Stimulated activated CD4-positive, alpha-beta T cell treated with anti-CD3 and anti-CD28 coated beads, Interleukin-12 subunit alpha, Interleukin-12 subunit beta, amount 100 ng/mL, for 48 hours (primary cell): ENCODE measurements at places on chromosomes 7 and 10.

GRCh38 chr7:94223375-94224084, 171.2 kb upstream of the COL1A2 start:
- DNase-seq, result no peak

DNA sequence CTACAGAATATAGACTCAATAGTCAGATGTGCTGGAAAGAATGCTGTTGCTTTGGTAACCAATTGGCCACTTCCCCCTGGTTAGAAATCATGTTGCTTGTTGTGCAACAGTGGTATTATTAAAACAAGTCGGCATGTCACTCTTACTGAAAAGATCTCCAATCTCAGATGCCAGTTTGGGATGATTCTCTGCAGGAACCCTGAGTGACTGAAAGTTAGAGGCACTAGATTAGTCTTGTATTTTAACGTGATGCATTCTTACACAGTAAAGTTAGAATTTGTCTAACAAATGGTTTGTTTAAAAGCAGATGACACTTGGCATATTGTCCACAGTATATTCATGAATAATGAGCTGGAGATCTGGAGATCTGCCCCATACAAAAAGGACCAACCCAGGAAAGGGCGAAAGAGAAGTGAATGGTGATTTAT, 287.6 kb downstream of the TWIST1 start:
- no peak for DNase-seq

- DNase-seq, result no peak
These were observed 48.6 kb downstream of the EXOC4 start for GRCh38 chr7:133301444-133301843.

DNA sequence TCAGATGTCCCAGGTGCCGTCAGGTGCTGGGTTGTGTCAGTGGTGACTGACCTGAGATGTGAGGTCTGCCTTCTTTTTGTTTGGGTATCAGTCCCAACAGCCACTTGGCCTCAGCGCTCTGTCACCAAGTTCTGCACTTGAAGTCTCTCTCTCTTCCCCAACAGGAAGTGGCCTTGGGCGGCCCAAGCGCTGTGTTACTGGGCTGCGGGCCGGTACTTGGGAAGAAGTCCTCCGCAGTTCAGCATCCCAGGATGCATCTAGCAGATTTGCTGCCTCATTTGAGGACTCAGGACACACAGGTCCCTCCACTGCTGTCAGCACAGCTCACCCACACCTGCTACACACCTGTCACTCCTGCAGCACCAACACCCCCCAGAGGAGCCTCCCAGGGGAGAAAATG, 40.1 kb downstream of the LYZL2 start:
- no peak for DNase-seq

- no peak for DNase-seq
These were observed 1015.5 kb upstream of the LRRN3 start for GRCh38 chr7:110075450-110075849.

DNA sequence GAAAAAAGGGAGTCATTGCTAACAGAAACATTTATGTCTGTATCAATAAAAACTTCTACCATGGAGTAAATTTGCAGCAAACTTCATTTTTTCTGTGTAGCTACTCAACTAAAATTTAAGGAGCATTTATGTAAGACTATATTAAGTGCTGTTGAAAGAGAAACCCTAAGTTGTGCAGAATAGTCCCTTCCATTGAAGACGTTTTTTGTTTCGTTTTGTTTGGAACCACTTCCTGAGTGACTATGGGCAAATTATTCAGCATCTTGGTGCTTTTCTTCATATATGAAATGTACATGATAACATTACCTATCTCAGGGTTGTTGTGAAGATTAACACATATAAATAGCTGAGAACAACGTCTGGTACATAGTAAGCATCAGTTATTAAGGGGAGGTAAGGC, 24.3 kb downstream of the SEM1 start:
- no peak for DNase-seq

GRCh38 chr7:112452102-112452888, 2.0 kb downstream of the IFRD1 start:
- no peak for DNase-seq

GRCh38 chr7:36029853-36030515, 123.1 kb upstream of the EEPD1 start:
- DNase-seq, result no peak
